ENCODE measurements at places on chromosomes 7 and 10.

- no peak for DNase-seq
Observed at GRCh38 chr7:44105832-44106231, 1.7 kb downstream of the AEBP1 start.

- DNase-seq, result no peak
Observed at GRCh38 chr10:113494761-113495160, 58.1 kb upstream of the HABP2 start.

GRCh38 chr7:111029574-111030251 lies 61.2 kb upstream of the LRRN3 start:
- peak; percentile 60 for DNase-seq

DNA sequence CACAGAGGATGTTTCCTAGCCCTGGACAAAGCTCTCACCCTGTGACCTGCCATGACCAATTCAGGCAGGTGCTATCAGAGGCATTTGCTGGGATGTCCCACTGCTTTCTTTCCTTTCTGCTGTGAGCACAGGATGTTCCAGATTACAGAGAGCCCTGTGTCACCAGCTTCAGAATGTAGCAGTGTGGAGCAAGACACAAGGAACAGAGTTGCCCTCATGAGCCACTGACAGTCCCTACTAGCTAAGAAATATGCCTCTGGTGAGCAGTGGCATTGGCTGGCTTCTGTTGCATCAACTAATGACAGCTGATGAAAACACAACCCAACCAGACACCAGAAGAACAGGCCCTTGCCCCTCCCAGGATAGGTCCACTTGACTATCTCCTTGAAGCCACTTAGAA lies 337.2 kb downstream of the TNS3 start:
- no peak for DNase-seq

- no peak for DNase-seq
Observed at GRCh38 chr7:15816835-15817426, 130.4 kb upstream of the MEOX2 start.

DNA sequence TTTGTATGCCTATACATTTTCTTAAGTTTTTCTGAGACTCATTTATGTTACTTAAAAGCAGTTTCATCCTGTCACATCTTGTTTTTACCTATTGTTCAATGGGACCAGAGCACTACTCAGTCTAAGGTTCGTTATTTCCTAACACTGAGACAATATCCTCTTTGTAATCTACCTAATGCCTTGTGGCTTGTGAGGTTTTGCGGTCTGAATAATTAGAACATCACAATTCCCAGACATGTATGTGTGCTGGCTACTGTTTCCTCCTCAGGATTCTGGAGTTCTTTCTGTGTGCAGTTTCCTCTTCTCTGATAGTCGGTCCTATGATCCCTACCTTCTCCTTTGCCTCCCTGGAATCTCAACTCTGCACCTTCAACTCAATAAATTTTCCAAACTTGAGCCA lies 620.2 kb downstream of the ANKRD7 start:
- no peak for DNase-seq

DNA sequence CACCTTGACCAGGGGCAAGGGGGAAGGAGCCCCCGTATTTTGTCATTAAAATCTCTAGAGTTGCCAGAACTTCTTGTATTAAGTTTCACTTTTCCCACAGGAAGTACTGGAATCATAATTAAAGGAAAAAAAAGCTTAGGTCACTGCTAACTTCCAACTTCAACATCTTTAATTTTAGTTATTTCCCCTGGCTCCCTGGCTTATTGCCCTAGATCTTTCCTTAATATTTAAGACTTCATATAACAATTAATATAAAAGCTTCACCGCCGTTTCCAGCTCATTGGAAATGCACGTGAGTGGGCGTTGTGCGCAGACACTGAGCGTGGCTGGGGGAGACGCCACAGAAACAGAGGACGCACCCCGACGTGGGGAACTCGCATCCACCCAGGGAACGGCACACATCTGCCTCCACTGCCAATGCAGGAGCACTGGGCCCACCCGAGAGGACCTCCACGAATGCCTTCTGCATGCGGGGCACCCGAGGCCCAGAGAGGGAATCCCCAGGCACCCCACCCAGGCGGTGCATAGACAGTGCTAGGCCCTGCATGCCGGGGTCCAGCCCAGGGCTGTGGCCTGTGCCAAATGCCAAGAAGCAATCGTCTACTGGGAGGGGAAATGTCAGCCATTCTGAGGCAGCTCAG lies 72.2 kb downstream of the ADARB2 start:
- DNase-seq, result no peak

DNA sequence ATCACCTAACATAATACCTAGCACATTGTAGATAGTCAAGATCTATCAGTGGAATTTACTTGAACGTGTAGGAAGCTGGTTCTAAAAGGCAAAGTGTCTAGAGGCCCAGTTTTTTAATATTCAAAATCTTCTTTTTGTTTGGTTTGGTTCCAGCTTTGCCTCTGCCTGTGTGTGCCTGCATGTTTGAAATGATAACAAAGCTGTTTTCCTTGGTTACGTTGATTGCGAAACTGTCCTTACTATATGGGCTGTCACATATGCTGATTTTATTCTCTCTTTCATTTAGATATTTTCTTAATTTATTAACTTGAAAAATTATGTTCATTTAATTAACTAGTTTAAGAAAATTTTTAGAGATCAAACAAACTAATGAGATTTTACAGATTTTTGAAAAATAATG lies 237.3 kb downstream of the SEMA3A start:
- no peak for DNase-seq

- no peak for DNase-seq
Observed at GRCh38 chr10:129397198-129397974, 69.7 kb upstream of the MGMT start.

Data from activated CD4-positive, alpha-beta T cell treated with anti-CD3 and anti-CD28 coated beads, Interleukin-2, Interleukin-6, amounts not matched to agents 100 ng/mL and 50 ng/mL, durations not matched to agents 16 hours and 8 hours (primary cell).